ENCODE measurements at places on chromosomes 7 and 10. TPM values are rescaled to one million over a fixed set of nuclear protein-coding genes. Genes with fewer than 3 reads are reported as not detected.
A peak's percentile ranks its signal among the peaks of the same experiment; 100 is the strongest.

DNA sequence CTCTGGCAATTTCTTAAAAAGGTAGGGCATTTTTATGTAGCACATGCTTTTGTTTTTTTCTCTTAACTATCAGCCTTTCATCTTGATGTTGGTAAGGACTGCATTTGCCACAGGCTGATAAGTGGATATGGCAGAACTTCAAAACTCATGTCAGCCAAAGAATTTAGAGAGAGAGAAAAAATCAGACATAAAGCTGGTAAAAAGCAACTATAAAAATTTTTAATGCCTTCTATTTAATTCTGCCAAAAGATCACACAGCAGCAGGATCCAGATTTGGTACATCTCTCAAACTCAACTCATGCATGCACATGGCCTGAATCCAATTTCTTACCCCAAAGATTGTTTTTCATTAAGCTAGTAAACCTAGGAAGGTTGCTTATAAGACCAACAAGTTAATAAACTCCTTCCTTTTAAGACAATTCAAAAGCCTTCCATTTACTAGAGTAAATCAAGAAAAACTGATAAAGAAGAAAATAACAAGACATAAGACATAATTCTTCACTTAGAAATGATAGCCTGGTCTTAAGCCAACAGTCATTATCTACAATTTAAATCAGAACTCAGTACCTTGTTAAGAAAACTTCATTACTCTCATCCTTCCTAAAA is 69.3 kb downstream of the GLI3 start:
- H3K36me3 ChIP-seq: no peaks in the 10 kb centered on the region
- H3K4me3 ChIP-seq: no peak overlapping the region
- no peaks in the 10 kb centered on the region for H3K27me3 ChIP-seq
- no peak overlapping the region for H3K27ac ChIP-seq
- no peaks in the 10 kb centered on the region for H3K4me1 ChIP-seq
- DNase-seq: no peak

DNA sequence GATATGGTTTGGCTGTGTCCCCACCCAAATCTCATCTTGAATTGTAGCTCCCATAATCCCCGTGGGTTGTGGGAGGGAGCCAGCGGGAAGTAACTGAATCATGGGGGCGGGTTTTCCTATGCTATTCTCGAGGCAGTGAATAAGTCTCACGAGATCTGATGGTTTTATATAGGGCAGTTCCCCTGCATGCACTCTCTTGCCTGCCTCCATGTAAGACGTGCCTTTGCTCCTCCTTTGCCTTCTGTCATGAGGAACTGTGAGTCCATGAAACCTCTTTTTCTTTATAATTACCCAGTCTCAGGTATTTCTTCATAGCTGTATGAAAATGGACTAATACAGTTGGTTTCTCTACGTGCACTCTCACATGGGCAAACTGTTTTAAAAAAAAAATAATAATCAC is 207.7 kb downstream of the SLC25A13 start:
- H3K4me3 ChIP-seq: no peak overlapping the region
- no peak for DNase-seq
- no peaks in the 10 kb centered on the region for H3K4me1 ChIP-seq
- H3K27ac ChIP-seq: no peak overlapping the region
- H3K36me3 ChIP-seq: no peaks in the 10 kb centered on the region
- peaks cover 8% of the 10 kb centered on the region for H3K27me3 ChIP-seq

The GNA12 gene
- 16.3 TPM for total RNA-seq

DNA sequence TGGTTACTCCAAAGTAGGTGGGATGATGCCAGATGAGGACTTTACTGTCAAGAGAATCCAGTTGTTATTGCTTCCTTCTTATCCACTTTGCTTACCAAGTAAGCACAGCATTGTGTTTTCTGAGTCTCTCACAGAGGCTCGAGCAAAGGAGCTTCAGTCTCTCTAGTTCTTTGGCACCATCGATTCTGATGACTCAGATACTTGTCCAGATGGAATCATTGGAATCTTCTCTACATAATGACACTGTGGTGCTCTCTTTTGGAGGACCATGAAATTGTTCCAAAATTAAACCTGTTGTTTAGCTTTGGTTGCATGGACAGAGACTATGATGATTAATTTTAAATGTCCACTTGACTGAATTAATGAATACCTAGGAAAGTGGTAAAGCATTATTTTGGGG is 132.6 kb downstream of the NXPH1 start:
- H3K4me3 ChIP-seq: no peak overlapping the region
- no peaks in the 10 kb centered on the region for H3K36me3 ChIP-seq
- H3K27me3 ChIP-seq: no peaks in the 10 kb centered on the region
- H3K27ac ChIP-seq: no peak overlapping the region
- DNase-seq: no peak
- no peaks in the 10 kb centered on the region for H3K4me1 ChIP-seq

GRCh38 chr10:3754727-3755439 is 30.1 kb downstream of the KLF6 start:
- H3K27ac ChIP-seq: no peak overlapping the region
- H3K36me3 ChIP-seq: peaks cover 6% of the 10 kb centered on the region
- DNase-seq: no peak

DNA sequence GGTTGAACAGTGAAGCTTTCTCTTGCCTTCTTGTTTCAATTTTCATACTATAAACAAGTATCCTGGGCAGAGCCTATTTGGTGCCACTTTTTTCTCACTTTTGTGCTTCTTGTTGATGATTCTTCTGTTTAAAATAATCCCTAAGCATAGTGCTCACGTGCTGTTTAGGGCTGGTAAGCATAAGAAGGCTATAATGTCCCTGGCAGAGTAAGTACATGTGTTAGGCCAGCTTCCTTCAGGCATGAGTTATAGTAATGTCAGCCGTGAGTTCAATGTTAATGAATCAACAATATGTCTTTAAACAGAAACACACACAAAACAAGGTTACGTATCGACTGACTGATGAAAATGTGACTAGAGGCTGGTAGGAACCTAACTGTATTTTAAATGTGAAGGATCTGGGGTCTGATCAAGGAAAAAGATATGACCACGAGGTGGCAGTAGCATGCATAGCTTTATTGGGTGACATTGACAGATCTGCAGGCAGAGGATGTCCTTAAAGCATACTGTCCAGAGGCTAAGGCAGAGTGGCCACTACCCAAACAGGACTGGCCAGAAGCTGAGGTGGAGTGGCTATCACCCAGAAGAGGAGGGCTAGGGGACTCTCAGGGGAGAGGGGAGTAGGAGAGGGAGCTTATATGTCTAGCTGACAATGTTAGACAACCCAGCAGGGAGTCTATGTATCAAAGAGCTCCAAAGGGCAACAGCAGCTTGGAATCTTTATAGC is 113.7 kb downstream of the BRAF start:
- peak; percentile 59 for DNase-seq
- H3K27ac ChIP-seq: no peak overlapping the region
- no peaks in the 10 kb centered on the region for H3K4me1 ChIP-seq
- no peaks in the 10 kb centered on the region for H3K36me3 ChIP-seq
- H3K27me3 ChIP-seq: no peaks in the 10 kb centered on the region

The CRTAC1 gene
- not detected for total RNA-seq

The ITGB8 gene
- not detected for total RNA-seq

GRCh38 chr7:93226310-93226709 is at the start of gene HEPACAM2:
Gene HEPACAM2 (minus strand): TSS chr7:93226469.
- no peak for DNase-seq
- no peaks in the 10 kb centered on the region for H3K36me3 ChIP-seq
- H3K27me3 ChIP-seq: peaks cover 4% of the 10 kb centered on the region
- peaks cover 13% of the 10 kb centered on the region for H3K4me1 ChIP-seq
- no peak within 1 kb of the TSS for H3K27ac ChIP-seq

The FAM13C gene
- not detected for total RNA-seq

The CPA2 gene
- not detected for total RNA-seq

DNA sequence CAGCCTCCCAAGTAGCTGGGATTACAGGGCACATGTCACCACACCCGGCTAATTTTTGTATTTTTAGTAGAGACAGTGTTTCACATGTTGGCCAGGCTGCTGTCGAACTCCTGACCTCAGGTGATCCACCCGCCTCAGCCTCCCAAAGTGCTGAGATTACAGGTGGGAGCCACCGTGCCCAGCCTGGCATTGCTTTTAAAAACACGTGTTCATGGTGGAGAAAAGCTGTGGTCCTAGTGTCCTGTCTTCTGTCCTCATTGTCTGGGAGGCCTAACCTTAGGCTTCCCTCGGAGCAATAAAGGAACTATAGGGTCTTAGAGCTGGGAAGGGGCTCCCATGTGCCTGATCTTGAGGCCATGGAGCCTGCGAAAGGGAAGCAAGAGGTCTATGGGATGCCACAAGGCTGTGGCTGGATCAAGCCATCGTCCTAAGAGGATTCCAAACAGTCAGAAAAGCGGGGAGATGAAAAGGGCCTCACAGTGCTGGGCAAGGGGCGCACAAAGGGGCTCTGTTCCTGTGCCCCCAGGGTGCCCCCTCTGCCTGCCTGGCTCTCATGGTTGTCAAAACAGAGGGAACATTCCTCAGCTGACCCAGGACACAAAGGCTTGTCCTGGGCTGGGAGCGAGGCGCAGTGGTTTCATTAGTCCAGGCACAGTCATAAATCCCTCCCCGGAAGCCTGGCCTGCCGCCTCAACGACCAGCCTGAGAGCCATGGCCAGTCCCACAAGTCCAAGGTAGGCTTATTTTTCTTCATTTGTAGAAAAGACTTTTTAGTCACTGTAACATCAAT is 106.6 kb upstream of the TNS3 start:
- H3K27me3 ChIP-seq: no peaks in the 10 kb centered on the region
- no peak overlapping the region for H3K27ac ChIP-seq
- H3K36me3 ChIP-seq: no peaks in the 10 kb centered on the region
- no peaks in the 10 kb centered on the region for H3K4me1 ChIP-seq

GRCh38 chr10:21372651-21373410 is 152.7 kb downstream of the SKIDA1 start:
- H3K4me1 ChIP-seq: peaks cover 5% of the 10 kb centered on the region
- H3K27ac ChIP-seq: no peak overlapping the region
- H3K27me3 ChIP-seq: no peaks in the 10 kb centered on the region
- H3K4me3 ChIP-seq: no peak overlapping the region

- no peaks in the 10 kb centered on the region for H3K36me3 ChIP-seq
- no peak overlapping the region for H3K27ac ChIP-seq
- no peak for DNase-seq
- peaks cover 18% of the 10 kb centered on the region for H3K27me3 ChIP-seq
- no peak overlapping the region for H3K4me3 ChIP-seq
Observed at GRCh38 chr7:16813232-16813616, 8.4 kb upstream of the AGR2 start.

DNA sequence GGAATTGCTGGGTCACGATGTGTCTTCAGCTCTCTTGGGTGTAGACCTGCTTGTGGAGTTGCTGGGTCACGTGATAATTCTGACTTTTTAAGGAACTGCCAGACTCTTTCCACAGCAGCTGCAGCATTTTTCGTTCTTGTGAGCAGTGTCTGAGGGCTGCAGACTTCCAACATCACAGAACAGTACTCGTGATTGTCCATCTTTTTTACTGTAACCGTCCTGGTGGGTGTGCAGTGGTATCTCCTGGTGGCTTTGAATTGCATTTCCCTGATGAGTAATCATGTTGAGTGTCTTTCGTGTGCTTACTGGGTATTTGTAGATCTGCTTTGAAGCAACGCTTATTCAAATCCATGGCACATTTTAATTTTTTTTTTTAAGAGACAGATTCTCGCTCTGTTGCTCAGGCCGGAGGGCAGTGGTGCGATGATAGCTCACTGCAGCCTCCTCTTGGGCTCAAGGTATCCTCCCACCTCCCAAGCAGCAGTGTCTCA is 22.7 kb downstream of the INPP5A start:
- H3K4me3 ChIP-seq: no peak overlapping the region
- H3K27ac ChIP-seq: no peak overlapping the region
- H3K27me3 ChIP-seq: peaks cover 1% of the 10 kb centered on the region
- no peaks in the 10 kb centered on the region for H3K4me1 ChIP-seq

- no peak overlapping the region for H3K27ac ChIP-seq
- no peaks in the 10 kb centered on the region for H3K4me1 ChIP-seq
- H3K27me3 ChIP-seq: peaks cover 28% of the 10 kb centered on the region
Observed at GRCh38 chr7:104805449-104806317, 208.3 kb upstream of the KMT2E start.

- H3K4me3 ChIP-seq: no peak overlapping the region
- peaks cover 5% of the 10 kb centered on the region for H3K4me1 ChIP-seq
- DNase-seq: no peak
- no peak overlapping the region for H3K27ac ChIP-seq
- H3K36me3 ChIP-seq: no peaks in the 10 kb centered on the region
Observed at GRCh38 chr7:108140671-108141070, 10.5 kb upstream of the LAMB4 start.

DNA sequence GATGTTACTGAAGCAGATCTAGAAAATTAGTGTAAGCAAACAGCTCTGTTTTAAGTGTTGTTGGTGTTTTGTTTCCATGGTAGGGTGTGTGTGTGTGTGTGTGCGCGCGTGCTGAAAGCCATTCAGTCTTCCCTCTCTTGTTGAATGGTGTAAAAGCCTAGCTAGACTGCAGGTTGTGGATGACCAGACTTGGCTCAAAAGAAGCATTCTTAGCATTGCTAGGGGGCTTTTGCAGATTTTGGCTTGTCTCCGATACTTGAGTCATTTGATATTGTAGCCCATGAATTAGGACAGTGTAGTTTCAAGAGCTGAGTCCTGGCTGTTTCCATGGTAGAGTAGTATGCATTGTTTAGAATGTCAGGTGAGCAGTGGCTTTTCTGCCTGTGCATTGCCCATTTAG is 99.1 kb downstream of the SND1 start:
- no peak overlapping the region for H3K4me3 ChIP-seq
- peaks cover 36% of the 10 kb centered on the region for H3K36me3 ChIP-seq
- no peaks in the 10 kb centered on the region for H3K27me3 ChIP-seq
- H3K27ac ChIP-seq: no peak overlapping the region
- H3K4me1 ChIP-seq: peaks cover 6% of the 10 kb centered on the region
- no peak for DNase-seq

The STK31 gene
- total RNA-seq: not detected

The FAM25A gene
- total RNA-seq: not detected

GRCh38 chr10:25651534-25651933 is 282.5 kb upstream of the MYO3A start:
- no peak for DNase-seq
- no peaks in the 10 kb centered on the region for H3K36me3 ChIP-seq
- H3K27ac ChIP-seq: no peak overlapping the region

DNA sequence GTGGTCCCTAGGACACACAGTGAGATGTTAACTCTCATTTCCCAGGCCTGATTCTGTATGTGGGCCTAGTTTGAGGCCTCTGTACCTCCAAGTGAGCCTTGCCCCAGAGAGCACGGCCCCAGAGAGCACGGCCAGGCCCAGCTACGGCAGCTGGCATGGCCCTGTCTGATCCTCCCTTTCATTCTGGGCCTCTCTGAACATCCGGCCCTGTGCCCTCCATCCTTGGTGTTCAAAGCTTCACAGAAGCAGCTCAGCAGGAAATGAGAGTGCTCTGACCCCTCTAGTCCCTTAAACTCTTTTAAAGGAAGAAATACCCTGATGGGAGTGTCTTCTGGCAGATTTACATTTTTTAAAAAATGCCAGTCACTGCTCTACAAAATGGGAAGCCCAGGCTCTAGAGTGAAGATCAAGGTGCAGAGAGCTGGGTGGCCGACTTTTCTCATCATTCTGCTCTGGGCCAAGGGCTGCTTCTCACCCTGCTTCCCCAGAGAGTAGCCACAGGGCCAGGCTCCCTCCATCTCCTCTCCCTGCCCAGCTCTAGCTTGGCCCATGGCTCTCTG is 171.9 kb downstream of the RPS24 start:
- DNase-seq: no peak
- H3K4me1 ChIP-seq: peaks cover 1% of the 10 kb centered on the region
- H3K36me3 ChIP-seq: no peaks in the 10 kb centered on the region

All from activated CD4-positive, alpha-beta memory T cell treated with anti-CD3 and anti-CD28 coated beads, Interleukin-2, amount 10 ng/mL, durations not matched to agents 7 days and 5 days (primary cell).